Stimulated activated CD4-positive, alpha-beta T cell treated with anti-CD3 and anti-CD28 coated beads, TNF-alpha, amount 100 ng/mL, for 1 hour (primary cell): ENCODE measurements at places on chromosomes 5 and 9.

DNA sequence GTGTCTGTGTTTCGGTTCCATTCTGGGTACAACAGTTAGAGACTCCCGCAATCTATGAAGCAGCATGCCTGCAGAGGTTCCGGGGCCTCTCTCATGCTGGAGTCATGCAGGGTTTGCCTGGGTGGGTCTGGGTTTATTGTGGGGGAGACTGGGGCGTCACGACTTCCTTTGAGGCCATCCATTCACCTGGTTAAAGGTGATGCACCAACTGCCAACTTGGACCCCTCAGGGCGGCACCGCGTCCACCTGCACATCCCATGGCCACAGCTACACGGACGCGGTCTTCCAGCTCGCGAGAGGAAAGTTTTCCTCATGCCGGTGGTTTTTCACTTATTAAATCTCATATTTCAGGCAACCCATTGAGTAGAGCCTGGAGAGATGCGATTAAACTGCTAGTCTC is 30.9 kb upstream of the IRX4 start:
- no peak for DNase-seq

- no peak for DNase-seq
Observed at GRCh38 chr5:86986837-86987236, 280.8 kb upstream of the RASA1 start.

DNA sequence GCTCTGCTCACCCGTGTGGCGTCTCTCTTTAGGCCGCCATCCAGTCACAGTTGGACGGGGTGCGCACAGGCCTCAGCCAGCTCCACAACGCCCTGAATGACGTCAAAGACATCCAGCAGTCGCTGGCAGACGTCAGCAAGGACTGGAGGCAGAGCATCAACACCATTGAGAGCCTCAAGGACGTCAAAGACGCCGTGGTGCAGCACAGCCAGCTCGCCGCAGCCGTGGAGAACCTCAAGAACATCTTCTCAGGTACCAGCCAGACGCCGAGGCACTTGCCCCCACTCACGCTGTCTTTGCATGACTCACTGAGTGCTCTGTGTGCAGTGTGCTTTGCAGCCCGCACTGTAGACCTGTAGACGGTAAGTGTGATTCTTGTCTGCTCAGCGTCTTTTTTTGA is 4.5 kb downstream of the EXOC3 start:
- DNase-seq = no peak

DNA sequence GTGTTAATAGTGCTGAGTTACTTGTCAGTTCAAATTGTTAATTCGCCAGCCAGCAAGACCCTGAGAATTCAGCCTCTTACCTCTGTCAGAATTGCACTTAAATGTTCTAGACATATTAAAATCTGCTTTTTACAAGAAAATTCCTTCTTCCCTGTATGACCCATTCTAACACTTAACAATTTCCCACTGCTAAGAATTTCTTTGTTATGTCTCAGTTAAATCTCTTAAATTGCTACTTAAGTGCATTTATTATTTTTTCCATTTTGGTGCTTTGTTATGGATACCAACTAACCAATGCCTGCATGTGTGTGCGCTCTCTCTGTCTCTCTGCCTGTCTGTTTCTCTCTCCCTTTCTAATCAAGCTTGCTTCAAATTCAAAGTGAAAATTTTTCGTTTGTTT is 44.9 kb downstream of the IZUMO3 start:
- no peak for DNase-seq

DNA sequence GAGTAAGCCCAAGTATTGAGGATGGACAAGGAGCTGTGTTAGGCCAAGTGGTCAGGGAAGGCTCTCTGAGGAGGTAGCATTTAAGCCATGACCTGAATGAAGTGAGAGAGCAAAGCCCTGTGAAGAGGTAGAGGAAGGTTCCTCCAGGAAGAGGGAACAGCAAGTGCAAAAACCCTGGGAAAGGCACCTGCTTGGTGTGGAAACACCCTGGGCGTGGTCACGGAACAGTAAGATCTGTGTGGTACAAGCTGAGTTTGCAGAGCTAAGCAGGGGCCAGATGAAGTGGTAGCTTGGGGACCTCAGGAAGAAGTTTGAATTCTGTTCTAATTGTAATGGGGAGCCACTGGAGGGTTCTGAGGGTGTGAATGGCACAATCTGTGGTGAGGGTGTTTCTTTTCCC is 310.2 kb downstream of the ARHGAP26 start:
- DNase-seq = no peak

GRCh38 chr9:75974016-75974766 is 83.7 kb downstream of the PCSK5 start:
- DNase-seq = no peak
